ENCODE measurements at places on chromosomes 3 and 15.

GRCh38 chr3:10808974-10809373 lies 7.1 kb upstream of the SLC6A11 start:
- H3K4me1 ChIP-seq: no peaks in the 10 kb centered on the region
- H3K36me3 ChIP-seq: no peaks in the 10 kb centered on the region
- peaks cover 34% of the 10 kb centered on the region for H3K27me3 ChIP-seq
- no peak overlapping the region for H3K27ac ChIP-seq

GRCh38 chr15:100704281-100705055 lies 102.1 kb downstream of the ASB7 start:
- no peaks in the 10 kb centered on the region for H3K4me1 ChIP-seq
- no peak overlapping the region for H3K27ac ChIP-seq

- H3K27me3 ChIP-seq: no peaks in the 10 kb centered on the region
- H3K4me3 ChIP-seq: no peak overlapping the region
Observed at GRCh38 chr15:31367021-31367729, 40.5 kb downstream of the KLF13 start.

GRCh38 chr3:134795746-134796280 lies 753 bp downstream of the EPHB1 start:
- H3K4me1 ChIP-seq: peaks cover 52% of the 10 kb centered on the region
- H3K27ac ChIP-seq: peak overlapping the region; percentile 84
- H3K36me3 ChIP-seq: no peaks in the 10 kb centered on the region

DNA sequence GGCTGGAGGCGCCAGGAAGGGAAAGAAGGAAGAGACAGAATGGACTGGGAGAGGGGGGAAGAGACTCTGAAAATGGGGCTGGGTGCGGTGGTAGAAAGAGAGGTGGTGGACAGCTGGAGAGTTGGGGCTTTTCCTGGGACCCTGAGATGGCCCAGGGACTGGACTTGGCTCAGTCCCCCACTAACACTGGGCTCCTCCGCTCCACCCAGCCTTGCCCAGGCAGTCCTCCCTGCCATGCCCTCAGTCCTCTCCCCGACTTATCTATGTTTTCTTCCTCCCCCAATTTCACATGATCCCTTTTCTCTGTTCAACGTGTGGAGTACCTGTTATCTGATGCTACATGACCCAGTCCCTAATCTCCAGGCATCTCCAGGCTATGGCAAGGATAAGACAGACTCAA lies 6.3 kb upstream of the HCN4 start:
- no peak for ATAC-seq
- no peak overlapping the region for H3K4me3 ChIP-seq
- peaks cover 73% of the 10 kb centered on the region for H3K27me3 ChIP-seq
- no peaks in the 10 kb centered on the region for H3K4me1 ChIP-seq
- no peak overlapping the region for H3K27ac ChIP-seq

DNA sequence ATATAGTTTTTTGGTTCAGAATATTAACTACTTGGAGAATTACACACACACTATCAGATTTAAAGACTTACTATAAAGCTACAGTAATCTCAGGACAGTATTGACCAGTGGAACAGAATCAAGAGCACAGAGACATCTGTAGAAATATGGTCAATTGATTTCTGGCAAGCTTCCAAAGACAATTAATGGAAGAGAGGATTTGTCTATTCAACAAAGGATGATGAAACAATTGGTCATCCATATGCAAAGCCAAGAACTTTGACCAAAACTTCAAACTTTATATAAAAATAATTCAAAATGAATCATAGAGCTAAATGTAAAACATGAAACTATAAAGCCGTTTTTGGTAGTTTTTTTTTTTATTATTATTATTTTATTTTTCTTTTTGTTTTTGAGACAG lies 29.8 kb upstream of the MB21D2 start:
- H3K27me3 ChIP-seq: no peaks in the 10 kb centered on the region
- no peaks in the 10 kb centered on the region for H3K4me1 ChIP-seq
- no peak overlapping the region for H3K4me3 ChIP-seq
- H3K36me3 ChIP-seq: no peaks in the 10 kb centered on the region
- no peak for ATAC-seq

GRCh38 chr15:89976246-89976600 lies 24.9 kb upstream of the ZNF710 start:
- no peak for ATAC-seq
- no peak overlapping the region for H3K4me3 ChIP-seq
- no peak overlapping the region for H3K27ac ChIP-seq
- no peaks in the 10 kb centered on the region for H3K36me3 ChIP-seq
- H3K4me1 ChIP-seq: no peaks in the 10 kb centered on the region

DNA sequence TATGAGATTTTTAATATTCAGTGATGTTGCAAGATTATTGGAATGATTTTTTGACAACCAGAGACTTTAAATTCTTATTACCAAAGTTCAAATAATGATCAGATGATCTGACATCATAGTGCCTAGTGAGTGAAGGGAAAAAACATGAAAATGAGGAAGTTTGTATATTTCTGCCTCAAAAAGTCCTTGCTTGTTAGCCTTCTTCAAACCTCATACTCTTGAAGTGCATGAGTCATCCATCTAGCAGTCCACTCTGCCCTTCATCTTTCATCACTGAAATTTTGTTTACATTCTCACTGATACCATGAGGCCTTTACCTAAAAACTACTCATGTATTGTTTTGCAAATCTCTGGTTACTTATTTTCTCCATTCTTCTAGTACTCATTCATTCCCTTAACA lies 23.9 kb upstream of the OR5H6 start:
- H3K4me1 ChIP-seq: no peaks in the 10 kb centered on the region
- H3K27ac ChIP-seq: no peak overlapping the region
- H3K4me3 ChIP-seq: no peak overlapping the region

- no peaks in the 10 kb centered on the region for H3K36me3 ChIP-seq
- no peak overlapping the region for H3K27ac ChIP-seq
- no peak overlapping the region for H3K4me3 ChIP-seq
- ATAC-seq: no peak
- H3K4me1 ChIP-seq: no peaks in the 10 kb centered on the region
Observed at GRCh38 chr3:157667493-157667892, 164.3 kb upstream of the VEPH1 start.

DNA sequence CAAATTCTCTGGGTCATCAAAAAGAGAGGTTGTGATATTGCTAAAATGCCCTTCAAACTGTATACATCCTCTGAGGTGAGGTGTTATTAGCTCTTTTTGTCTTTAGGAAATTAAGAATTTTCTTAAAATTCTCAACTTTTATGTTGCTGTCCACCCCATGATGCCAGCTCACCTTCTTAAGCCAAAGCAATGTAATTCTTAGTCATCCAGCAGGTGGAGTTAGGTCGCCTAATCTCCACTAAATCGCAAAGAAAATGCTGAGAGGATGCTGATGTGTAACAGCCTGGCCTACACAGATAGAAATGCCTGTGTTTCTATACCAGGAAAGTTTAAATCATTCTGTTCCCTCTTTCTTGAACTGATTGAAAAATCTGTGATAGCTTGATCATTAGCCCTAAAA lies 770.2 kb upstream of the ALCAM start:
- no peaks in the 10 kb centered on the region for H3K4me1 ChIP-seq
- no peak overlapping the region for H3K4me3 ChIP-seq
- no peak for ATAC-seq
- H3K27me3 ChIP-seq: no peaks in the 10 kb centered on the region
- H3K27ac ChIP-seq: no peak overlapping the region

- H3K27ac ChIP-seq: no peak overlapping the region
- H3K36me3 ChIP-seq: no peaks in the 10 kb centered on the region
- ATAC-seq: no peak
- H3K4me3 ChIP-seq: no peak overlapping the region
Observed at GRCh38 chr3:129938140-129938930, 36.2 kb upstream of the TRH start.

- H3K27me3 ChIP-seq: no peaks in the 10 kb centered on the region
- H3K4me3 ChIP-seq: no peak overlapping the region
- H3K36me3 ChIP-seq: no peaks in the 10 kb centered on the region
- no peak overlapping the region for H3K27ac ChIP-seq
Observed at GRCh38 chr3:133494469-133494868, 79.0 kb upstream of the CDV3 start.

DNA sequence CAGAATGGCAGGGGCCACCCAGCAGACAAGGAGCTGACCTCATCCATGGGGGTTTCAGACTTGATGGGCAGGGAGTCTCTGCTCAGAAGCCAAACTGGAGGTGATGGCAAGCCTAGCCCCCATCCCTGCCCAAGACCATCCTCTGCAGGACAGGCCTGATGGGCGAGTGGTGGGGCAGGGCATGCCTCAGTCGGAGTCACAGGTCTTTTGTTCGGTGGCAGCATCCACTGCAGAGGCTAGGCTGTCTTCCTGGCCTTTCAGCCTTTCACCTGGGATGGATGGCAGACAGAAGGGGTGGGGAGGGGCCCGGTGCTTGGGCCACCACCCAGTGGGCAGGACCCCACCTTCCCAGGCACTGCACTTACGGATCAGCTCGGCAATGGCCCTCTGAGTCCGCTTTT lies 44.4 kb downstream of the PTH1R start:
- no peak overlapping the region for H3K27ac ChIP-seq
- ATAC-seq: no peak
- no peaks in the 10 kb centered on the region for H3K36me3 ChIP-seq
- no peak overlapping the region for H3K4me3 ChIP-seq
- H3K4me1 ChIP-seq: peaks cover 41% of the 10 kb centered on the region
- H3K27me3 ChIP-seq: no peaks in the 10 kb centered on the region

DNA sequence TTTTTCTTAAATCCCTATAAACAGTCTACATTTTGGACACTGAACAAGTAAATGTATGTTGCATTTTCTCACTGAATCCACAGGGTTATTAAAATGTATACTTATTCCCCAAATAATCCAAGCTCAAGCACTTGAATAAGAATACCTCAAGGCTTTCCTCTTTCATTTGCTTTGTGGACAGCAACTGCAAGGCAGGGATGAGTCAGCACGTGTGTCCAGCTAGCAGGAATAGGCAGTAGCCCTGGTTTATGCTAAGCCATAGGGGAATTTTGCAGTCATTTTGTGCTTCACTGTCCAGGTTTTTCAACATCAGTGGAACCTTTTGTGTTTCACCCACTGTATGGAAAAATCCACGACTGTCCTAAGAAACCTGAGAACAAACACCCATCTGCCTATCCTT lies 96.7 kb upstream of the KCNMB2 start:
- H3K27ac ChIP-seq: no peak overlapping the region
- no peak overlapping the region for H3K4me3 ChIP-seq
- no peaks in the 10 kb centered on the region for H3K27me3 ChIP-seq
- ATAC-seq: no peak
- no peaks in the 10 kb centered on the region for H3K36me3 ChIP-seq

GRCh38 chr3:168925568-168925967 lies 737.9 kb downstream of the MECOM start:
- no peaks in the 10 kb centered on the region for H3K36me3 ChIP-seq
- ATAC-seq: no peak
- H3K27ac ChIP-seq: no peak overlapping the region
- no peaks in the 10 kb centered on the region for H3K4me1 ChIP-seq

DNA sequence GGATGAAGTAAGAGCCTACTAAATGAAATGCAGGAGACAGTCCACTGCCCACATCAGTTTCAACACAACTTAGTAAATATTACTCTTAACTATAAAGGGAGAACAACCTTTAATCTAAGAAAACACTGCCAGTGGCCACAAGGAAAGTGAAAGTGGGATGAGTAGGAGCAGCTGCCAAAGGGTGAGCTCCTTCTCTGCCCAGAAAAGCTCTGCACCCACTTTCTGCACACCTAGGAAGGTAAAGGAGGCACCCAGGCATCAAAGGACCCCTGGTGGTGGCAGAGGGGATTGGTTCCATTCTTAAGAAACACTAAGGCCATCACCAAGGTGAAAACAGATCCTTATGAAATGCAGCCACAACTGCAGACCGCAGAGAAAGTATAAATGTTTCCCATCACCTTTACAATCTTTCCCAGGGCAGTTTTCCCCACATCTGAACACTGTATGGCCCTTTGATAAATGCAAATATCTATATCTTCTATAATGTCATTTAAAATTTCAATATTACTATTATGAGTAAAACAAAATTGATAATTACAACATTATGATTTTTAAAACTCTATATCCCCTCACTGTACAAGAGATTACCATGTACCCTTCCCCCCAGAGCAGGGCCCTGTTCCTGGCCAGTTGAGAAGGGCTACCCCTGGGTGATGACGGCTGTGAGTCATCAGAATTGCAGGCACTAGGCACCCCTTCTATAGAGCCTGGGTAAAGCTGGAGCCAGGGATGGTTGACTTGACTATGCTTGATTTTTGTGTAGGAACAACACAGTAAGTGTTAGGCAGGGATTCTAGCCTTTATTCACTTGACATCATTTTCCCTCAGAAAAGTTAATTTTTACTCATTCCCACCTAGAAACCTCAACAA lies 92.0 kb downstream of the SNRK start:
- H3K4me1 ChIP-seq: peaks cover 32% of the 10 kb centered on the region
- peak overlapping the region; percentile 45 for H3K27ac ChIP-seq
- no peak overlapping the region for H3K4me3 ChIP-seq
- no peaks in the 10 kb centered on the region for H3K36me3 ChIP-seq
- no peaks in the 10 kb centered on the region for H3K27me3 ChIP-seq

DNA sequence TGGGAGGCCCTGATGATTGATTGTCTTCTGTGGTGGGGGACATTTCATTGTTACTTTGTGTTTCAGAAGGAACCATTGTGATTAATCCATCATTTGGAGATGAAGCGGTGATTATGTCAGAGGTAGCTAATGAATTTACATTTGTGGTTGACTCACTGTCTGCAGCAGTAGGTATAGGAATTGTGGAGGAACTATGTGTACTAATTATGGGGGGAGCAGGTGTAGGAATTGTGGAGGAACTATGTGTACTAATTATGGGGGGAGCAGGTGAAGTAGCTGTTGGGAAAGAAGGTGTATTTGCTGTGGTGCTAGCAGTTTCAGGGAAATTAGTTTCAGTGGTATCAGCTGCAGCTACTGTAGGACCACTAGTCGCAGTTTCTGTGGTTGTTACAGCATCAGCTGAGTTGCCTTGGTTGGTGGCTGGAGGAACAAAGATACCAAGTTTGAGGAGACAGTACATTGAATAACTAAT lies 6.9 kb downstream of the MUC13 start:
- no peak for ATAC-seq
- H3K4me1 ChIP-seq: no peaks in the 10 kb centered on the region
- H3K27ac ChIP-seq: no peak overlapping the region
- no peaks in the 10 kb centered on the region for H3K27me3 ChIP-seq

Data from gastroesophageal sphincter (tissue), 4 donors.